ENCODE measurements at places on chromosomes 5 and 9. TPM values are rescaled to one million over a fixed set of nuclear protein-coding genes. Genes with fewer than 3 reads are reported as not detected.
A peak's percentile ranks its signal among the peaks of the same experiment; 100 is the strongest.

DNA sequence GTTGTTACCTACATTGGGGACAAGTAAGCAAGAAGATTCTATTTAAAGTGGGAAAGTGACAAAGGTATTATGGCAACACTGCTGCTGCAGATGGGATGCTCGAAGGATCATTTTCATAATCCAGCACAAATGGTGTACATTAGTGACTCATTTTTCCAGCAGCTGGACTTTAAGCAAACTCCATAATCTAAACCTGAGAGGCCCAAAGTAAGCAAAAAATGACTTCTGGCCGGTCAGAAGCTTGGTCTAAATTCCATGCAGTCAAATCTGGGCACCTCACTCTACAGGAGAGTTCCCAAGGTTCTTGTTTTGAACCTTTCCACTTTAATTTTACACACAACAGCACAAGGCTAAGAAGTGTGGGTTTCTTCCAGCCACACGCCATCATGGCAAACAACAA, 43.6 kb upstream of the TRAF1 start:
- no peak for DNase-seq

Gene HAPLN1
- not detected for total RNA-seq

Gene ZSWIM6
- total RNA-seq, result 13.5 TPM

- no peak for DNase-seq
Measured at GRCh38 chr9:93391898-93392297, 59.6 kb upstream of the FAM120A start.

GRCh38 chr5:176732736-176733405, 77.5 kb upstream of the UNC5A start:
- no peak for DNase-seq

GRCh38 chr9:129399634-129399990, 221.3 kb downstream of the C9orf50 start:
- no peak for DNase-seq

GRCh38 chr5:119032656-119033055, 38.2 kb upstream of the DMXL1 start:
- DNase-seq, result no peak

- DNase-seq, result no peak
Measured at GRCh38 chr9:110767559-110768063, 99.0 kb downstream of the MUSK start.

- peak; percentile 11 for DNase-seq
Measured at GRCh38 chr9:99905833-99906402, 536 bp upstream of the STX17 start.

GRCh38 chr5:68757006-68757405, 336.8 kb upstream of the SLC30A5 start:
- DNase-seq, result no peak

DNA sequence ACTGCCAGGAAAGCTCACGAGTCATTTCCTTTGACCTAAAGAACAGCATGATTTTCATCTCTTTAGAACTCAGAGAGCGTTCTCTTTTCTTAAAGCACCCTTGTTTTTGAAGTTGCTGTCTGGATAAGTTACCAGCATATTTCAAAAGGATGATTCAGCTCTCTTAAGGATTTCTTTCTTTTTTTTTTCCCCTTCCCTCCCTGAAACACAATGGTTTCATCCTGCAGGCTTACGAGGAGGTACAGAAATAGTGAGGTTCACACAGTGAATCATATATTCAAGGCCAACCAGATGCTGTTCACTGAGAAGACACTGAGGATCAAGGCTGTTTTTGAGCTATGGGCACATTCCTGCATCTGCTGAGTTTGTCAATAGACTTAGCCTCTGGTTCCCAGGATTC, 257.2 kb downstream of the KIF4B start:
- no peak for DNase-seq

Gene TRPM3
- 0.22 TPM for total RNA-seq

DNA sequence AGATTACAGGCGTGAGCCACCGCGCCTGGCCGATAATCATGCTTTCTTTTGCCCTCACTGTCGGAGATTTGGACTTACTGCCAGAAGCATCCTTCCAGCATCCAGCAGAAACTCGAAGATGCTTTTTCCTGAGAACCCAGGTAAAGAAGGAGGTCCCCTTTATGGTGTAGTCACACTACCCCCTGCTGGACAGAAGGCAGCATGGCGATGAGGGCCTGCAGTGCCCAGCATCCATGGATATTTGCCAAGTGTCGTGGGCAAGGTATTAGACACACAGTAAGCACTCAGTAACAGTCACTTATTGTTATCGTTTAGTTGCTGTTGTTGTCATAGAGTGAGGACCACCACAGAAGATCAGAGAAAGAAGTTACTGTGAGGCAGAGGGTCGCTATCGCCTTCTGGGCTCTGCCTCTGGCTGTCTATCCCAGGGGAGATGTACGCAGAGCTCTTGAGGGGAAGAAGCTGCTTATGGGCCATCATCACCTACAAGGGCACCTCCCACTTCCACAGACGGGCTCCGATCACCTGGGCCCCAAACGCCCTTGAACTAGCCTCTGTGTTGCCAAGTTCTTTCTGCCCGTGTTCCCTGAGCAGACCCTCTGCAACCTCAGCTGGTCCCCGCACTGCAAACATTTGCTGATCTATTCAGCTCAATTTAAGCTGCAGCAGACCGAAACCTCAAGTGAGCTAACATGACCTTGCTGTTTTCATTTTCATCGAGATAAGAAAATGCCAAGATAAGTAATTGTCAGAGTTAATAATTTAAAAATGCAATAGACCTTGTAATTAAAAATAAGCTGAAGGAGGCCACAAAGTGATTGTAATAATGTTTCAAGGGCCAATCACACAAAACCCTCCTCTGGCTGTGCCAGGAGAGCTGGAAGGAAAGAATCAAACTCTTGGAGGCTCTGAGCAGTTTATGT, 23.9 kb downstream of the C5orf15 start:
- DNase-seq, result peak; percentile 80

GRCh38 chr9:1871626-1872419, 143.3 kb upstream of the SMARCA2 start:
- DNase-seq, result peak; percentile 36

Gene BTNL8
- not detected for total RNA-seq

Gene HSD17B3
- total RNA-seq, result 0.74 TPM

- DNase-seq, result no peak
Measured at GRCh38 chr9:130458027-130458803, 13.5 kb downstream of the ASS1 start.

DNA sequence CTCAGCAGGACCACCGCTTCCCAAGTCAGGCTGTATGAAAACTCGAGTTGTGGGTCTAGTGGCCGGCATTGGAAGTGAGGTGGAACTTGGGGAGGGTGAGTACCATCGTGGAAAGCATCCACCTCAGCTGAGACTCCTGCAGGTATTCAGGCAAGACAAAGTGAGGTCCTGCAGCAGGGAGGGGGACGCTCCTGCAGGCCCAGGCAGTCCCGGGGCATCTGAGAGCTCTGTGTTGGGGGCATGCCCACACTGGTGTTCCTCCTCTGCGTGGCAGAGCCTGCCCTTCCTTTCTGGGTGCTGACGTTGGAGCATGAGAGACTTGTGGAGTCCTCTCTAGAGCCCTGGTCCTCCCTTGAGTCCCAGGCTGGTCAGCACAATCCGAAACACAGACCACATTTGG, 187.7 kb downstream of the CACNA1B start:
- no peak for DNase-seq

Gene GAPT
- not detected for total RNA-seq

GRCh38 chr5:120463991-120464626, at the start of gene PRR16:
PRR16 (plus strand) TSS chr5:120464300.
- peak; percentile 79 for DNase-seq

DNA sequence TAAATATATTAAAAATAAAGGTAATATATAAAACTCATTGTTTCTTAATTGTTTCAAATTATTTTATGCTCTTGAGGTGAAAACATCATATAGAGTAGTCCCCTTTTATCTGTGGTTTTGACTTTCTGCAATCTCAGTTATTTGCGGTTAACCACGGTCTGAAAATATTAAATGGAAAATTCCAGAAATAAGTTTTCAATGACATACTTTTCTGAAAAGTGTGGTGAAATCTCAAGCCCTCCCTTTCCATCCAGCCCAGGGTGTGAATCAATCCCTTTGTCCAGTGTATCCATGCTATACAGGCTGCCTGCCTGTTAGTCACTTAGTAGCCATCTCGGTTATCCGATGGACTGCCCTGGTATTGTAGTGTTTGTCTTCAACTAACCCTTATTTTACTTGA, 546.7 kb upstream of the DMAC1 start:
- DNase-seq, result no peak

GRCh38 chr9:103242025-103242424, 246.9 kb downstream of the CYLC2 start:
- peak; percentile 43 for DNase-seq

GRCh38 chr9:98568234-98568908, 140.4 kb downstream of the GABBR2 start:
- DNase-seq, result no peak

GRCh38 chr5:45639040-45639439, 57.1 kb downstream of the HCN1 start:
- peak; percentile 7 for DNase-seq

Gene UBAP1
- total RNA-seq, result 64.4 TPM

- DNase-seq, result no peak
Measured at GRCh38 chr5:168860081-168860480, 280.9 kb upstream of the PANK3 start.

DNA sequence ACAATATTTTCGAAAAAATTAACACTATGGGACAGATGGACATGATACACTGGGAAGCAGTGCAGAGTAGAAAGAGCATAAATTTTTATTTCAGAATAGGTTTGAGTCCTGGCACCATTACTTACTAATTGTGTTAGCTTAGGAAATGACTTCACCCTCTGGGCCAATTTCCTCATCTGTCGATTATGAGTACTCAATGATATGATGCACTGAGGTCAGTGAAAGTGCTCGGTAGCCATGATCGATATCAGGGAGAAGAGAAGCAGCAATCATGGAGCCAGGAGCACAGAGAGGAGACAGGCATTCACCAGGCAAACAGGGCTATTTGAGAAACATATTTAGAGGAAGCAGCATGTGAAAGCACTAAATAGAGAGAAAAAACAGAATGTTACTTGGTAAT, 29.4 kb downstream of the NR6A1 start:
- no peak for DNase-seq

GRCh38 chr5:150615141-150615699, 25.2 kb upstream of the SYNPO start:
- DNase-seq, result peak; percentile 88

GRCh38 chr5:56985936-56986625, 34.2 kb upstream of the MIER3 start:
- no peak for DNase-seq

Gene ROPN1L
- total RNA-seq, result not detected

GRCh38 chr9:36873247-36873875, 160.7 kb downstream of the PAX5 start:
- DNase-seq, result peak; percentile 73

GRCh38 chr5:60522292-60522905, 177.6 kb downstream of the DEPDC1B start:
- no peak for DNase-seq

- no peak for DNase-seq
Measured at GRCh38 chr9:132632413-132633129, 37.2 kb downstream of the DDX31 start.

GRCh38 chr9:13587571-13587970, 308.1 kb upstream of the MPDZ start:
- DNase-seq, result no peak

- DNase-seq, result no peak
Measured at GRCh38 chr9:127318651-127319167, 54.1 kb downstream of the GARNL3 start.

GRCh38 chr5:124453221-124454051, 293.0 kb downstream of the ZNF608 start:
- peak; percentile 52 for DNase-seq

DNA sequence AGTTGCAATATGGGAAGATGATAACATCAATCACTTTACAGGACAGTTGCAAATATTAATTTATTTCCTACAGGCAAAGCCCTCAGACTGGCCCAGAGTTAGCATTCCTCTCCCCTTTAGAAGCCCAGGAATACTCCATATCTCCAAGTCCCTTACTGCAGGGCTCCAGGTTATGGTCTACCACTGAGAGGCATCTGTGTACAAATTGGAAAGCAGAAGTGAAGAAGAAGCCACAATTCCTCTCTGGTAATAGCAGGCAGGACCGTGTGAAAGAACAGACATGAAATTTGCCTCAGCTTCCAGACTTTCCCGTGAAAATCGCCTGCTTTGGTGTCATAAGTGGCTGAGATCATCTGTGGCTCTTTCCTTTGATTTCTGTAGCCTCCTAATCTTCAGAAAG, 289.6 kb downstream of the GLIS3 start:
- no peak for DNase-seq

Gene LRRC19
- total RNA-seq, result not detected

Gene ODF2
- total RNA-seq, result 37.3 TPM

Gene FUT7
- total RNA-seq, result not detected

DNA sequence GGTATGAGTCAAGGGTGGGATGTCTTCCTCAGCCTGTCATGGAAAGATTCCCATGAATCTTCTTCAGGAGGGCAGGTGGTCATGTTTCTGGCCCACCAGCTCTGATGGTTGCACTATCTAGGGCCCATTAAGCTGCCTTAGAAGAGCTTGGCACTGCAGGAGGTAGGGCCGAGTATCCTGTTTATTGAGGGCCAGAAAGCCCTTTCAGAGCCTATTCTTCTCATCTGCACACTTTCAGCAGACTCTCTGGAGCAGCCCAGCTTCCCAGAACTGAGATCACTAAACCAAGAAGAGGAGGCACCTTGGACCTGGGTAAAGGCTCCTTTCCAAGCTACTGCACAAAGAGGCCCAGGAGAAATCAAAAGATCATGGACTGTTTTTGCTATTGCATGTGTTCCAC, 146.5 kb downstream of the MTX3 start:
- DNase-seq, result no peak

- peak; percentile 14 for DNase-seq
Measured at GRCh38 chr5:74179179-74179578, 461.3 kb downstream of the ENC1 start.

Gene ZDHHC21
- total RNA-seq, result 10.5 TPM

Gene GADD45G
- not detected for total RNA-seq

Gene SPINK1
- total RNA-seq, result 1.5 TPM

DNA sequence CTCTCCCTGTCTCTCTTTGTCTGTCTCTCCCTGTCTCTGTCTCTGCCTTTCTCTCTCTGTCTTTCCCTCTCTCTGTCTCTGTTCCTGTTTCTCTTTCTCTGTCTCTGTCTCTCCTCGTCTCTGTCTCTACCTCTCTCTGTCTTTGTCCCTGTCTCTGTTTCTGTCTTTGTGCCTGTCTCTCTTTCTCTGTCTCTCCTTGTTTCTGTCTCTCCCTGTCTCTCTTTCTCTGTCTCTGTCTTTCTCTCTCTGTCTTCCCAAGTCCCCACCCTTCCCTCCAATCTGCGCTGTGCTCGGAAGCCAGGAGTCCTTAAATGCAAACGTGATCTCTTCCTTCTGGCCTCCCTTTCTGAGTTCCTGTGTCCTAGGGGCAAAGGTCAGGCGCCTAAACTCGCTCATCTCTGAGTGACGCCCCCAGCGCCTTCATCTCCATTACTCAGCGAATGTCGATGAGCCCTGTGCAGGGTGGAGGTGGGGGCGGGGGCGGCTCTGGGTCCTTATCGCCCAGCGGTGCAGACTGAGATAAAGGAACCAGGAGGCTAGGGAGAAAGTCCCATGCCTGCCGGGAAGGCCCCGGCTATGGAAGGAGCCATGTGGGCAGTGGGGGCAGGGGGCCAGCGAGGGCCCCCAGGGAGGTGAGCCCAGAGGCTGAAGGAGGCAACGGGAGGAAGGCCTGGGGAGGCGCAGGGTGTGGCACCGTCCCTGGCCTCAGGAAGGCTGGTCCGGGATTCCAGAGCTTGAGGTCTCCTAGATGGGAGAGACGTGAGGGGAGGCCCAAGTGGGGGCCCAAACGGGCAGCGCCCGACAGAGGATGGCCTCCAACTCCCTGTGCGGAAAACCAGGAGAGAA, 1.5 kb upstream of the SLC6A19 start:
- no peak for DNase-seq

Data from MCF 10A (cell line).